ENCODE measurements at places on chromosomes 13 and 19.

DNA sequence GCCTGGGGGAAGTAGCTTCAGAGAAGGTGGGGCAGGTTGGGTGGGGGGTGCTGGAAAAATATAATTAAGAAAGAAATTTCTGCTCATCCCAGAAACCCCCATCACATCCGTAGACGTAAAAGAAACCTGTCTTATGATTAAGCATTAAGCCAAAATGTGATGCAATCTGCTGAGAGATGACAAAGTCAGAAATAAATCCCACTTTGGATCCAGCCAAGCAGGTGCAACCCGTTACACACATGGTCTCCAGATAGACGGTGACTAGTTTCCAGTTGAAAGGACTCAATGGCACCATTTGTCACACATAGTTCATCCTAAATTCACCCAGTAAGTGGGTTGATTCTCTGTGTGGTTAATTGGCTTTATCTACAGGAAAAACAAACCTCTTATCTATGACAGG, 34.1 kb downstream of the PSG5 start:
- DNase-seq = no peak

GRCh38 chr13:84380866-84381265, 498.6 kb upstream of the SLITRK1 start:
- no peak for DNase-seq

GRCh38 chr13:48175185-48175584, 57.8 kb upstream of the ITM2B start:
- DNase-seq = no peak

DNA sequence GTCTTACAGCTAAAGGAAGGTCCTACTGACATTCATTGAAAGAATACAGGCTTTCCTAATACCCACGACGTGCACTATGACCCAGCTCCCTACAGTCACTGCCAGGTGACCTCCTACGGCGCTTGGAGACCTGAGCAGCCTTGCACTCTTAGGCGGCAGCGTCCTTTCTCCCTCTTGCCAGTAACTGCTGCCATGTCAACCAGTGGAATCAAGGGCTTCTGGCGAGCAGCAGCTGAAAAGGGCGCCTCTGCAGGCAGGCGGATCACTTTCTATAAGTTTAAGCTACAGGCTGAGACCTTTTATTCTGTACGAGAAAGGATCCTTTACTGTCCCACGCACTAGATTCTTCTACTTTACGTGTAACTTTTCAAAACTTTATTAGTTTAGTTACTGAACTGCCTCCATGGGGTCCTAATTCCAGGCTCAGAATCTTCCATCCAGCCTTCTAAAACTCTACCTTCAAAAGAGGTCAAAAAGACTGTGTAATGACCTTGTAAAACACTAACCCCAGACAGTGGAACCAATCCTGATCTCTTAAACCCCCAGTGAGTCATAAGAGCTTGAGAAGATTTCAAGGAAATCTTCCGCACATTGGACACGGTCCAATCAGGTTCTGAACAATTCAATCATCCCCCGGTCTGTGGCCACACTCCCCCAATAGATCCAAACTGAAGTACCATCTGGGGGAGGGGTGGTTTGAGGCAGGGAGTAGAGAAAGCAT, 1.9 kb downstream of the KCTD12 start:
- no peak for DNase-seq

- no peak for DNase-seq
Observed at GRCh38 chr19:5996102-5996501, 18.2 kb upstream of the RANBP3 start.

Measured in SJSA1 (cell line).